ENCODE measurements at places on chromosomes 3 and 15. TPM values are rescaled to one million over a fixed set of nuclear protein-coding genes. Genes with fewer than 3 reads are reported as not detected.

GRCh38 chr3:51703761-51704510 lies 2.9 kb upstream of the GRM2 start:
- no peak for DNase-seq

DNA sequence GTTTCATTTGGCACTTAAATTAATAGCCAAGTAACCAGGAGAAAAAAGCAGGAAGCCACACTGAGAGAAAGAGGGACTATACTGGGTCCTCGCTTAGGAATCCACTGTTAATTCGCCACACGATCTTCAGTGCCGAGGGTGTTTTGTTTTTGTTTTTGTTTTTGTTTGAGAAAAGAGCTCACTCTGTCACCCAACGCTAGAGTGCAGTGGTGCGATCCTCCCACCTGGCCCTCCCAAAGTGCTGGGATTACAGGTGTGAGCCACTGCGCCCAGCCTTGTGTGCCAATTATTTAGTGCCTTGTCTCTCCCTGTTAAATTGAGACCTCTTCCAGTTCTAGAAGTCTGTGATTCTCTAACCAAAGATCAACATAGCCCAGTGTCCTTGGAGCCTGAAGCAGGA lies 53.8 kb upstream of the TPM1 start:
- DNase-seq: no peak

- no peak for DNase-seq
These were observed 135.4 kb downstream of the UACA start for GRCh38 chr15:70627734-70628548.

DNA sequence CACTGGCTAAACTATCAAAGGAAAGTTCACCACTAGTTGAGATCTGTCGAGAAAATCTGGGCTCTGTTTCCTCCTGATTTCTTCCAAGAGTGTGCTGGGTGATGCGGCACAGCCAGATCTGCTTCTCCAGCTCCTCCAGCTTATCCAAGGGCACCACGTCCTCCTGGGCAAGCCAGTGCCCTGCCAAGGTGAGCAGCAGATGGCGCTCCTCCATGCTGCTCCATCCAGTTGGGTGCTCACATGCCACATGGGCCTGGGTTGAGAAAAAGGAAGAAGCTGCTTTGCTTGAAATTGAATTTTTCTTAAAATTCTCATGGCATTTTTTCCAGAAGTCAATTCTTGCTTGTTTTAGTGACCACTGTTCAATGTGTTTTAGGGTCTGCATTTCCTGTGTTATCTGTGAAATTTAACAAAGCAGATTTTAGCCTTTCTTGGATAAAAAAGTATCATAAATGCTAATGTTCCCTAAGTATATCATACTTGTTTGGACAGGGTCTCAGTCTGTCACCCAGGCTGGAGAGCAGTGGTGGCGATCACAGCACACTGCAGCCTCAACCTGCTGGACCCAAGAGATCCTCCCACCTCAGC lies 47.3 kb downstream of the EIF3J start:
- no peak for DNase-seq

GRCh38 chr15:80946576-80946975 lies 43.0 kb downstream of the MESD start:
- no peak for DNase-seq

- DNase-seq: peak; percentile 31
These were observed 6.0 kb downstream of the MUC13 start for GRCh38 chr3:124928333-124929202.

DNA sequence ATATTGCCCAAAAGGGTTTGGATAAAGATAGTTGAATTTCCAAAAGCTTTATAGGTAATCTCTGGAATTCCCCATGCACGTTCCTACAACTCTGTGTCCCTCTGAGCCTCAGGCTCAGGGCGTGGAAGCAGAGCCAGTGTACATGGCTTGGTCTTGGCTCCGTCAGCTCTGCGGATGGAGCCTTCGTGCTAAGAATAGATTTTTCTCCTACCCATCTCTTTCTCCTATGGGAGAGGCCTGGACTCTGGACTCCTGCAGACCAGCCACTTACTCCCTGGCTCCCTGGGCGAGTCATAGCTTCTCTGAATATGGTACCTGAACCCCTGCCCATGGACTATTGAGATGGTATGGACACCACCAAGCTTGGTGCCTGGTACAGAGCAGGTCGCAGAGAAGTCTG lies 99.9 kb downstream of the EEFSEC start:
- no peak for DNase-seq

DNA sequence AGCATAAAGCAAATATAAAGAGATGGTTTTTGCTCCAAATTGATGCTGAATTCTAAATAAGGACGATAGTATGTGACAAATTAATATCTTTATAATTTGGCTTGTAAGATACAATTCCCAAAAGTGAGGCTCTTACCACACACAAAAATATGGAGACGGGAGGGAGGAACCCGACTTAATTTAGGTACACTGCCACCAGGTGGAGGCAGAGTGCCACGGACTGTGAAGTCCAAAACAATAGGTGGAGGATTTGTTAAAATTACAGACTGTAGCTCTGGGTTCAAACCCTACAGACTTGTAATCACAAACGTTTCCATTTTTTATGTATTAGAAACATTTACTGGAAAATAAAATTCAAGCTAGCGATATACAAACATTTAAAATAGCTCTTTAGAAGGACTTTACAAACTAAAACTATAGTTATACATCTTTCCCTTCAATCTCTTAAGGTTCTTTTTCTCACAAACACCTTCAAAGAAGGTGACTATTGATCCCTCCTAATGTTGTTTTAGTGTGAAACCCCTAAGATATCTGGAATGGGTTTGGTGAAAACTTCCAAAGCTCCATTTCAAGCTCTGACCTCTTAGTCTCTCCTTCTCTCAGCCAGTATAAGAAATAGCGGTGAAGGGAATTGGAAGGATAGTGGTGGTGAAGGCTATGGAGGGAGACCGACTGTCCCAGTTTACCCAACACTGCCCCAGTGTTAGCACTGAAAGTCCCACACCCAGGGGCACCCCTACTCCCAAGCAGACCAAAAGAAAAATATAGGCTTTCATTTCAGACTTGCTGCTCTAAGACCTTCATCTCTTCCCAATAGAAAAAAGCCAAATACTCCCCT lies 89.7 kb downstream of the AQP9 start:
- DNase-seq: peak; percentile 55

- DNase-seq: no peak
These were observed 488.7 kb downstream of the AGBL1 start for GRCh38 chr15:86568378-86568777.

DNA sequence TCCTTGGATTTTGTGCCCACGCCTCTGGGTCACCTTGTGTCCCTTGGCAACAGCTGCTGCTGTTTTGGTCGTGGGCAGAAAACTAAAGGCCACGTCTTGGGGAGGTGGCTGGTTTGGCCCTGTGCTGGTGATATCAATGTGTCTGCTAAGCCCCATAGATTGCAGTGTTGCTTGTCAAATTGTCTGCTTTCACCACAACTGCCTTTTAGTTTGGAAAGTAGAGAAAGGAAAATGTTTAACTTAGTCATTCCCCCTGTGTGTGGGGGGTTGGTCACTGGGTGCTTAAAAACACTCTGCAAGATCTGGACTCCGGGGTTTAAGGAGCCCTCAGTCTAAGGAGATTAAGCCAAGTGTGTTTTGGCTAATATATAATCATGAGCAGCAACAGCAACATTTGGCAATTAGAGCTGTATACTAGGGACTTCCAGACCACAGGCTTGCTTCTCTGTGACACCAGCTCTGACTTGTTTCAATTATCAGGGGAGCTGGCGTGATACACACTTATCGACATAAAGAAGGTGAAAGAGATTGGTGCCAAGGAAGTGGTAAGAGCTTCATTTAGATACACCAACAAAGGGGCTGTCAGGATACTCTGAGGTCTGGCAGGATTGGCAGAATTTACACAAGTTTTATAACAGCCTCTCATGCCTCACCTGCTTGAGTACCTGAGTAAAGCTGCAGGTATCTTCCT lies 3.5 kb downstream of the SMAD3 start:
- DNase-seq: no peak

GRCh38 chr3:105553851-105554250 lies 187.1 kb downstream of the ALCAM start:
- no peak for DNase-seq

DNA sequence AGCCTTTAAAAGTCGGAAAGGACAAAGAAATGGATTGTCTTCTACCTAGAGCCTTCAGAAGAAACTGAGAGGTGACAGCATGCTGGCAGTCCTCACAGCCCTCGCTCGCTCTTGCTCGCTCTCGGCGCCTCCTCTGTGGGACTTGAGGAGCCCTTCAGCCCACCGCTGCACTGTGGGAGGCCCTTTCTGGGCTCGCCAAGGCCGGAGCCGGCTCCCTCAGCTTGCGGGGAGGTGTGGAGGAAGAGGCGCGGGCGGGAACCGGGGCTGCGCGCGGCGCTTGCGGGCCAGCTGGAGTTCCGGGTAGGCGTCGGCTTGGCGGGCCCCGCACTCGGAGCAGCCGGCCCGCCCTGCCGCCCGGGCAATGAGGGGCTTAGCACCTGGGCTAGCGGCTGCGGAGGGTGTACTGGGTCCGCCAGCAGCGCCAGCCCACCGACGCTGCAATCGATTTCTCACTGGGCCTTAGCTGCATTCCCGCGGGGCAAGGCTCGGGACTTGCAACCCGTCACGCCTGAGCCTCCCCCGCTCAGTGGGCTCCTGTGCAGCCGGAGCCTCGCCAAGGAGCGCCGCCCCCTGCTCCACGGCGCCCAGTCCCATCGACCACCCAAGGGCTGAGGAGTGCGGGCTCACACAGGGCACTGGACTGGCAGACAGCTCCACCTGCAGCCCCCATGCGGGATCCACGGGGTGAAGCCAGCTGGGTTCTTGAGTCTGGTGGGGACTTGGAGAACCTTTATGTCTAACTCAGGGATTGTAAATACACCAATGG lies 953.8 kb upstream of the GBE1 start:
- DNase-seq: no peak

GRCh38 chr3:46335541-46335940 lies 18.4 kb upstream of the CCR2 start:
- no peak for DNase-seq

DNA sequence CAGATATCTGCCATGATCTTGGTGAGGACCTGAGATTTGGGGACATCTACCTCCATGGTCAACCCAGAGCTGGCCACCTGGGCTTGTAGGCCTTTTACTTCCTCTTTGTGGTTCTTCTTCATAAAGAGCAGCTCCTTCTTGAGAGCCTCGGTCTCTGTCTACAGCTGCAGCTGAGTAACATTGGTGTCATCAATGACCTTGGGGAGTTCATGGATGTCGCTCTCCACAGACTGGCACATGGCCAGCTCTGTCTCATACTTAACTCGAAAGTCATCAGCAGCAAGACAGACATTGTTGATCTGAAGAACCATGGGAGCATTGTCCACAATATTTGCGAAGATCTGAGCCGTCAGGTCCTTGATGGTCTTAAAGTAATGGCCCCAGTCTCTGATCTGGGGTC lies 15.7 kb upstream of the RASA2 start:
- DNase-seq: no peak

DNA sequence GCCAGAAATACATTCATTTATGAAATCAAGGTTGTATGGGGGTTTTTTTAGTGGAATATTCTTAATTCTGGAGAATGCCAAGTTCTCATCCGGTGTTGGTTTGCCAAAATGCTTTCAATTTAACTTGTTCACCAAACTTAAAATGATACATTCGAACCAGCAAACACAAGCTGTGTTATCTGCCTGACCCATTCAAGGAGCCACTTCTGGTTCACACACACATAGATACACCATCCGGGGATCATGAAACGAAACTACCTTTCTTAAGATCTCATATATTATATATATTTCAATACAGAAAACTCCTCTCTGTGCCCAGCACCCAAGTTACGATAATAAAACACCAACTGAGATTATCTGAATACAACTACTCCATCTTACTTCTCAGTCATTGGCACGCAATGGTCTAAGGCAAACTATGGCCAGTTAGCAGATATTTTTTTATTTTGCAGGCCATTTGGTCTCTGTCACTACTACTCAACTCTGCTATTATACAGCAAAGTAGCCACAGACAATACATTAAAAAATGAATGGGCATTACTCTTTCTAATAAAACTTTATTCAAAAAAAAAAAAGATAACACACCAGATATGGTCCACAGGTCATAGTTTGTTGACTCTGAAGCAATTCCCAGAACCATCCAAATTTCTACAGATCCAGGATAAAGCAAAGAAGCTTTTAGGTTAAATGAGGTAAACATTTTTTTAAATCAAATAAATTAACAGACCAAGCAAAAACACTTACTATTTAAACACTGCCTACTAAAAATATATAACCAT lies 89.6 kb downstream of the TBL1XR1 start:
- DNase-seq: no peak

DNA sequence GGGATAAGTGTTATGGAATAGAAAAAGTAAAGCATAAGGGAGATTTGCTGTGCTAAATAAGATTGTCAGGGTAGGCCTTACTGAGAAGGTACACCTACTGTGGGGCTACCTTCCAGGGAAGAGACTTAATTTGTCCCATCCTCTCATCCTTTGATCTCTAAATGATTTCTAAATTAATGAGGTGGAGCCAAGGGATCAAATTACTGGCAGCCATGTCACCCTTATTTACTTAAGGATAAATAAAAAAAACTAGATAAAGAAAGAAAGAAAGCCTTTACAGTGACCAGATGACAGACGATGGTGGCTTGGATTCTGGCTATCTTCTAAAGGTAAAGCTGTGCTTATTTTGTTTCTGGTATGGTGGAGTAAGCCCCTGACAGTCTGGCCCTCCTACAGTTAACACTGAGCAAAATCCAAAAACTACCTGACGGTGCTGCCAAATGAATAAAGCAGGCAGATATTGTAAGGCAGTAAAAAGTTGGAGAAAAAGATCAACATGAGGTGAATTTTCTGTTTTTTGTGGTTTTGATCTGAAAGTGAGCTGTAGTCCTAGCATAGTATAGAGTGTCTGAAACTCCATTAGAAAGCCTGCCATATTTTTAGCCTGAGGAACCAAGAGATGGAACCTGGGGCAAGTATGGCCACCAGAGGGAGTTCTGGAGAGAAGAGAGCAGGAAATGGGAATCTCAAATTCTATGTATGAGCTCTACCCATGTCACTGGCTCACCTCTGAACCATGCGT lies 285.1 kb upstream of the MANF start:
- peak; percentile 36 for DNase-seq

DNA sequence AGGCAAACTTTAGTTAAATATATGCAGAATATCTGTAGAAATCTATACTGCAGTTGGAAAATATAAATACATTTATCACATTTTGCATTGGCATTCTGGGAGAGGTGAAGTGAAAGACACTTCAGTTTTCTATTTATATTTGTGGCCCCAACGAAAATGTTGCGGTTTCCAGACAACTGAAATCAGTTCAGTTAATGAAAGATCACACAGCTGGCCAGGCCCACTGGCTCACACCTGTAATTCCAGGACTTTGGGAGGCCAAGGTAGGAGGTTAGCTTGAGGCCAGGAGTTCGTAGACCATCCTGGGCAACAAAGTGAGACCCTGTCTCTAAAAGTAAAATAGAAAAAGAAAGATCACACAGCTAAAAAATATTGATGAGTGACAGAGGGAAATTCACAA lies 11.9 kb upstream of the CLASP2 start:
- no peak for DNase-seq

- DNase-seq: no peak
These were observed 110.6 kb downstream of the XXYLT1 start for GRCh38 chr3:195160257-195160898.

MCF2L2 gene
- 1.2 TPM for polyA plus RNA-seq

CELF6 gene
- polyA plus RNA-seq: 4.4 TPM

ALDH1A3 gene
- 5.7 TPM for polyA plus RNA-seq

NPAP1 gene
- 0.37 TPM for polyA plus RNA-seq

NR1I2 gene
- 0.87 TPM for polyA plus RNA-seq

WHAMM gene
- 14.1 TPM for polyA plus RNA-seq

TUSC7 gene
- polyA plus RNA-seq: not detected
